Panc1 (cell line): ENCODE measurements at places on chromosomes 4 and X. TPM values are rescaled to one million over a fixed set of nuclear protein-coding genes. Genes with fewer than 3 reads are reported as not detected.

DNA sequence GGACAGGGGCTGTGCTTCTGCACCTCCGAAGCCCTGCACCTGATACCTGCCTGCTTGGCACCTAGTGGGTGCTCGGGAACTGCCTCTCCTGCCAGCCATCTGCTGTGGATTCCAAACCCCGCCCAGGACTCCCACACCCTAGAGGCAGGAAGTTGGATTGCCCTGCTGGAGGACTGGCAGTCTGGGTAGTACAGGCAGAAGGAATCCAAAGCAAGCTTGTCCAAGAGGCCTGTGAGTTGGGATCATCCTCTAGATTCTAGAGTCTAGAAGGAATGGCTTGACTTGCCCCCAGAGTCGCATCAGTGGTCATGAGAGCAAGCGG, 64.6 kb upstream of the MTM1 start:
- no peaks in the 10 kb centered on the region for H3K36me3 ChIP-seq
- DNase-seq: no peak
- H3K4me1 ChIP-seq: no peaks in the 10 kb centered on the region
- no peak overlapping the region for H3K4me3 ChIP-seq
- H3K27me3 ChIP-seq: no peaks in the 10 kb centered on the region

GRCh38 chr4:140012688-140013486, 141.1 kb downstream of the MAML3 start:
- DNase-seq: peak; percentile 82
- H3K4me1 ChIP-seq: peaks cover 18% of the 10 kb centered on the region
- no peaks in the 10 kb centered on the region for H3K27me3 ChIP-seq
- no peak overlapping the region for H3K4me3 ChIP-seq
- H3K27ac ChIP-seq: peak overlapping the region; percentile 63
- H3K36me3 ChIP-seq: no peaks in the 10 kb centered on the region

The SSX1 gene
- total RNA-seq: 0.13 TPM

The ZNF141 gene
- total RNA-seq: not detected

The VCX3B gene
- total RNA-seq: not detected

The IL1RAPL1 gene
- total RNA-seq: 0.59 TPM
